ENCODE measurements at places on chromosomes 16 and 17.
A peak's percentile ranks its signal among the peaks of the same experiment; 100 is the strongest.

GRCh38 chr16:76801357-76801756, 389.6 kb upstream of the MON1B start:
- DNase-seq = no peak

DNA sequence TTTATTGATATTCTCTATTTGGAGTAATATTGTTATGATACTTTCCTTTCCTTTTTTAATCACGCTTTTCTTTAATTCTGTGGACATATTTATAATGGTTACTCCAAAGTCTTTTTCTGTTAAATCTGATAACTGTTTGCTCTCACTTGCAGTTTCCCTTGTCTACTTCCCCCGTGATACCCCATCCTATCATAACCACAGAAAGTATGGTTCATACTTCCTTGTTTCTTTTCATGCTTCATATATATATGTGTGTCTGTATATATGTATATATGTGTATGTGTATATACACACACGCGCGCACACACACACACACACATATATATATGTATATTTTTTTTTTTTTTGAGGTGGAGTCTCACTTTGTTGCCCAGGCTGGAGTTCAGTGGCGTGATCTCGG, 23.5 kb downstream of the SPECC1 start:
- no peak for DNase-seq

DNA sequence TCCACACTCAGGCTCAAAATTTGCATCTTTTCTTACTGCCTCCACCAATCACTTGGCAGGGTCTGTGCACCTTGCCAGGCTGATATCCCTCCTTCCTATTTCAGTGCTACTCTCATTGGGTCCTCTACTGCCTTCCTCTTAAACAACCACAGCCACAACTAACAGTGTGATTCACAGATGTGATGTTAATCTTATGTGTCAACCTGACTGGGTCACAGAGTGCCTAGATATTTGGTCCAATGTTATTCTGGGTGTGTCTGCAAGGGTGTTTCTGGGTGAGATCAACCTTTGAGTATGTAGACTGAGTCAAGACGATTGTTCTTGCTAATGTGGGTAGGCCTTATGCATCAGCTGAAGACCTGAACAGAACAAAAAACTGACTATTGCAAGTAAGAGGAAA, 51.3 kb upstream of the IRX6 start:
- DNase-seq = no peak

- no peak for DNase-seq
Observed at GRCh38 chr17:28320215-28321061, 1.4 kb downstream of the TMEM97 start.

DNA sequence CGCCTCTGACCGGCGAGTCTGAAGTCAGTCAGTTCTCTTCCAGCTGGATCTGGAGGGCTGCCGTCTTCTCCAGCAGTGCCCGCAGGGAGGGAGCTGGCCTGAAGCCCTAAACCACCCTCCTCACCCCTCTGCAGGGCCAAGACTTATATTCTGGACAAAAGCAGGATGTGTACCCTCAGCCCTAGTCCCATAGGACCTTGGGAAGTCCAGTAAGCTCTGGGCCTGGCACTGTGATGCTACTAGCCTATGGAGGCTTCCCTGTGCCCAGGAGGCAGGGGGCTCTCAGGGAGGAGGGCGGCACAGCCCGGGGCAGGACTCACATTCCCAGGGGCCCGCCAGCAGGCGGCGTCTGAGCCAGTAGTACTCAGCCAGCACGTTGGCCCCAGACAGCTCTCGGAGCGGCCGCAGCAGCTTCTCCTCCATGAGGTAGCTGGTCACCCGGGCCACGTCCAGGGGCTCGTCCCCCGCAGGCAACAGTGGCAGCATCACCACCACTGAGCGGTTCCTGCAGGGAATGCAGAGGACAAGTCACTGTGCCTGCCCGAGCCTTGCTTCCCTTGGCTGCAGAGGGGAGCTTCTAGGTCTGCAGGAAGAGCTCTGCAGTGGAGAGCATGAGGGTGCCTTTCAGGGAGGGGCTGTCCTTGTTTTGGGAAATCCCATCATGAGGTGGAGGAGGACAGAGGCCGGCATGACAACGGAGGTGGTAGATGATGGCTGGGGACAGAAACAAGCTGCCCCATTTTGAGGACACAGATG, 41.7 kb downstream of the RMI2 start:
- no peak for DNase-seq

DNA sequence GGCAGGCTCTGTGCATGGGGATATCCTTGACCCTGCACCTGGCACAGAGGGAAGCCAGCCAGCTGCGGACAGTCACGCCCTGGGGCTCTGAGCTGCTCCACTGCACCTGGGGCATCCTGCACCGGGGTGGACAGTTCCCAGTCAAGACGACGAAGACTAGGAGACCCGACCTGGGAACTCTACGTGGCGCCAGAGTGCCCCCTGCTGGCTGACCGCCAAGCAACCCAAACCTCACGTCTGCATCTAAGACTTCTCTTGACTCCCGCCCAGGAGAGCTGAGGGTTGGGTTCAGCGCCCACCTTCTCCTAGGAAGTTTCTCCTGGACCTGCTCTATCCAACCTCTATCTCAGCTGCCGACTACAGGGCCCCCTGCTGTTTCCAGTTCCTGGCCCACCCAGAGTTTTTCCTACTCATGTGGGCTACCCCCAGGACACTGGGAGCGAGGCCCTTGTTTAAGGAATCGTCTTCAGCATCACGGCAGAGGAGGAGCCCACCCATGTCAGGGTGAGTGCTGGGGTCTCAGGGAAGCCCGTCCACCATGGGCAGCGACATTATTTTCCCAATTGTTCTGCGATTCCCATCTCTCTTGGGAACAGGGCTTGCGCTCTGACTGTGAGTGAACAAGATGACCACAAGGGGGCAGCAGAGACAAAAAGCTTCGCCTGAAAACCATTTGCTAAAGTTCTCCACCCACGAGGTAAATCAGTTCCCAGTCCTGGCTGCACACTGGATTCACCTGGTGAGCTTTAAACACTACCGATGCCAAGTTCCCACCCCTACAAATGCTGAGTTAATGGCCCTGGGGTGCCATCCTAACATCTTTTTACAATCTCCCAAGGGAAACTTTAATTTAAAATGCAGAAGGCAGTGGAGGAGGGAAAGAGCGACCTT, 29.3 kb downstream of the TLE7 start:
- peak; percentile 51 for DNase-seq

DNA sequence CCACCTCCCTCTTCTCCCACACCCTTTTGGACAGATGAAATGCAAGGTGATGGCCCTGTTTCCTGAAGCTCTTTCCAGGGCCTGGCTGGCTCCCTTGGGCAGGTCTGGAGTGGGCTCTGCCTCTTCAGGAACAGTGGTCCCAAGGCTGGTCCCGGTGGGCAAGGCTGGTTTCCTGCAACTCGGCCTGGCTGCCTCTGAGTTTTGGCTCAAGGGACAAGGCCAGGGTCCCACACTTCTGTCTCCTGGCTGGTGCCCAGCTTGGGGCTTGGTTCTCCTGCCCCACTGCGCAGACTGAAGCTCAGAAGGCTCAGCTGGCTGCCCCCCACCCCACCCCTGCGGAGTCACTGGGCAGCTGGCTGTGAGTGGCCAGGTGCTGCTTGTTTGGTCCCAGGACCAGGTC, 3.8 kb upstream of the ACTG1 start:
- no peak for DNase-seq

- DNase-seq = no peak
Observed at GRCh38 chr16:87216148-87216840, 100.9 kb downstream of the C16orf95 start.

GRCh38 chr16:83955218-83956130, 2.4 kb downstream of the OSGIN1 start:
- DNase-seq = no peak

- no peak for DNase-seq
Observed at GRCh38 chr17:10899281-10899680, 61.4 kb upstream of the PIRT start.

DNA sequence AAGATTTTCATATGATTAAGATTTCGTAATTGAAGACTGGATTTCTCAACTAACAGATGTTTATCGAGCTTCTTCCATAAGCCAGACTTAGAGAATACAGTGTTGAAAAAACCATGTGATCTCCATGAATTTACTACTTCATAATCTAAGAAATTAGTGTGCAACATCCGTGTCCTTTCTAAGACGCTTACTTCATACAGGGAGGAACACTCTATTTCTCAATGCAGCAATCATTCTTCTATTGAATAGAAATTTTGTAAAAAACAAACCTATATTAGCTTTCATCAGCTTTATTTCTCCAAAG, 946.3 kb downstream of the KCNJ2 start:
- DNase-seq = no peak

GRCh38 chr17:57330587-57330986, 74.3 kb downstream of the MSI2 start:
- no peak for DNase-seq

- DNase-seq = no peak
Observed at GRCh38 chr16:74578838-74579237, 28.1 kb downstream of the GLG1 start.

DNA sequence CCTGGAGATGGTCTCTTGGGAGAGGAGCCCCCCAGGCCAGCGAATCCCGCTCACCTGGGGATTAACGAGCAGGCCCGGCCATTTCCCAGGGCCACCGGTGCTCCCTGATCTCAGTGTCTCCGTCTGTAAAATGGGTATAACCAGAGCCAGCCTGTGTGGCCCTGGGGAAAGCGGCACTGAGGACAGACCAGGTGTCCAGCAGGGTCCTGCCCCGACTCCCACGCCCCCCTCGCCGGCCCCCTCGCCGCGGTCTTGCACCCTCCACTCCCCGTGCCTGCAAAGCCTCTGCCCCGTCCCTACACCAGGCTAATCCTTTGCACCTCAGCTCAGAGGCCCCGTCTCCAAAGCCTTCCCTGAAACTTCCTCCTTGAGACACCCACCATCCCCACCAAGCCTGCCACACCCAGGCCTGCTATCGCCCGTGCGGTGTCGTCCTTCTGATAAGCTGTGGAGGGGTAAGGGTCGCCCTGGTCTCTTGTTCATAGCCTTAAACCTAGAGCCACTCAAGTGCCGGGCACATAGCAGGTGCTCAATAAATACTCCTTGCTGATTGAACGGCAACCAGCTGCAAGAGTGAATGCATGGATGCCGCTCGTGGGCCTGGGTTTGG, 259.1 kb downstream of the C16orf95 start:
- no peak for DNase-seq

DNA sequence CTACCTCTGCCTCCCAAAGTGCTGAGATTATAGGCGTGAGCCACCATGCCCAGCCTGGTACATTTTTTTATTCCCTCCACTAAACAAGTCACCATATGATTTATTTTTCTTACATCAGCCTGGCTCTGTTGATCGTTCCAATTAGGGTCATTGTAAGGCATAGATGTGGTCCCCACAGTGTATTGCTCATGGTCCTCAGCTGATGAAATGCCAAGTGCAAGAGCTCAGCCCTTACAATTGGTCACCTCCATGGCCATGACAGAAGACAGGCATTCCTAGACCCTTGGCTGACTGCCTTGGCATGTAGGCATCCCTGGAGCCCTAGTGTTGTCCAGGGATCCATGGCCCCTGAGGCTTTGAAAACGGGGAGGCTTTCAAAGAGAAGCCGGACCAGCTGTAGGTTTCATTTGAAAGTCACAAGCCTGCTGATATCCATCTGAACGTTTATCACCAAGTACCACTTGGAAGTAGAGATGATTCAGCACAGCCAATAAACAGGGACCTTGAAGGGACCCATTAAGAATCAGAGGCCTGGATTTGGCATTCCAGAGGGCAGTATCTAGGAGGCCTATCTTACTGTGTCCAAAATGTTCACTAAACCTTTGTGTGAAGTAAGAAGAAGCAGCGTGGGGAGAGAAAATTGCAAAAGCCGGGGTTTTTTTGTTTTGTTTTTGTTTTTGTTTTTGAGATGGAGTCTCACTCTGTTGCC, 20.6 kb upstream of the PRKCA start:
- DNase-seq = no peak

DNA sequence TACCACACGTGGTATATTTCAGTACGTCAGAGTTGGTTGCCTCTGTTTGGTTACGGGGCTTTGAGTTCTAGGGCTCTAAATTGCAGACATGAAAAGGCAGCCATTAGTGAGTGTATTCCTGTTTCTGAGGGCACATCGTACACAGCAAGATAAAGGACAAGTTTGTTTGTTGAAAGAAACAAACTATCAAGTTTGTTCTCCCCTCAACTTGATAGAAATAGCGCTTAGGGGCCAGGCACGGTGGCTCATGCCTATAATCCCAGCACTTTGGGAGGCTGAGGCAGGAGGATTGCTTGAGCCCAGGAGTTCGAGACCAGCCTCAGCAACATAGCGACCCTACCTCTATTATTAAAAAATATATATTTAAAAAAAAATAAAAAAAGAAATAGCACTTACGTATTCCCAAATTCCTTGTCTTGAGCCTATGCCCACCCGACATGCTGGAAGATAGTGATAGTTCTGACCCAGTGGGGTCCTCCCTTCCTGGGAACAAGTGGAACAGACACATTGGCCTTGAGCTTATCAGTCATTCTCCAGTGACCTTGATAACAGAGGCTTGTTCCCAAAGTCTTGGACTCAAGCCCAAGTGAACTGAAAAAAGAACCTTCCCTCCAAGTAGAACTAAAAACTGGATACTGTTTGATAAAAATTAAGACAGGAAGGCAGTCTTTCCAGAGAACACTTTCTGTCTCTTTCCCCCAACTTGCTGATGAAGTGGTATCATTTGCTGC, 139.9 kb upstream of the CACNG3 start:
- DNase-seq = no peak

DNA sequence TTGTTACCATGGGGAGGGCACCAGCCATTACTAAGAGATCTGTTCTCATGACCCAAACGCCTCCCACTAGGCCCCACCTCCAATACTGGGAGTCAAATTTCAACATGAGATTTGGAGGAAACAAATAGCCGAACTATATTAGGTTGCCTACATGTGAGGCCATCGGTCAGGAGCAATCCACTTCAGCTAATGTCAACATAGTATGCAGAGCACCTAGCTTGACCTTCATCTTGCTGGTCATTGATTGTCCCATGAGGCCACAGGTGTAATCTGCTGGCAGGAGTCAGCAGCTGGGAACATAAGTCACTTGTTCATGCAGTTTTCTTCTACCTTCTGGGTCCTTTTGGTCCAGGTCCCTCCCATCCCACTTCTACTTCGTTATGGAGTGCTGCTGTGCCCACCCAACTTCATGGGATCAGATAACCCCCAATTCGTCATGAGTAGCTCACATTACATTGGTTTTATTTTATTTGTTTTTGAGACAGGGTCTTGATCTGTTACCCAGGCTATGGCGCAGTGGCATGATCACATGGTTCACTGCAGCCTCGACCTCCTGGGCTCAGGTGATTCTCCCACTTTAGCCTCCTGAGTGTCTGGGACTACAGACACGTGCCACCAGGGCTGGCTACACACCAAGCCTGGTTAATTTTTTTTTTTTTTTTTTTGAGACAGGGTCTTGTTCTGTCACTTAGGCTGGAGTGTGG, 5.9 kb upstream of the KPNA2 start:
- DNase-seq = no peak

DNA sequence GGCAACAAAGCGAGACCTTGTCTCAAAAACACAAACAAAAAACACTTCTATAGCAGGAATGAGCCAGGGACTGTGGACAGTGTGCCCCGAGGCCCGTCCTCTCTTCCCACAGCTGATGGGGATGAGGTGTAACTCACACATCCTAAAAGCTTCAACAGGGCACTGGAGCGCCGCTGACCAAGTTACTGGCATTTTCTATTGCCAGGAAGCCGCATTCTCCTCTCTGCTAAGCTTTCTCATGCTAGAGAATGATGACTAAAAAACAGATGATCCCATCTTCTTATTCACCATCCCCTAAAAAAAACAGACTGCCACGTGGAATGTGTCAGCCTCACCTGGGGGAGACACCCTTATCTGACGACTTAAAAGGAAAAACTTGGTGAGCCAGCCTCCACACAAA, 16.3 kb downstream of the CARHSP1 start:
- DNase-seq = no peak

Measured in stimulated activated CD8-positive, alpha-beta memory T cell treated with anti-CD3 and anti-CD28 coated beads, Interleukin-2, amount 100 ng/mL, for 1 hour (primary cell).